DMS79 (cell line): ENCODE measurements at places on chromosomes 13 and 19.

DNA sequence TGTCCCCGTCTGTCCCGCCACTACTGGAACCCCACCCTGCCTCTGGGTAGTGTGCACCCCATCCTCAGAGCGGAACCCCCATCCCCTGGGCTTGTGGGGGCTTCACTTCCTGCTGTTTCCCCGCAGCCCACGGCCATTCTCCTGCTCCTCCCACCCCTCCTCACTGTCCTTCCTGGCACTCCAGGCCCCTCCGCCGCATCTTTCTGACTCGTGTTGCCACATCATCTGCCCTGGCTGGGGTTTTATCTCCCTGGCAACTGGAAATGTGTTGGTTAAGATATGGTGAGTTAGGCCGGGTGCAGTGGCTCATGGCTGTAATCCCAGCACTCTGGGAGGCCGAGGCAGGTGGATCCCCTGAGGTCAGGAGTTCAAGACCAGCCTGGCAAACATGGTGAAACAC, 37.3 kb downstream of the KDM4B start:
- no peak for DNase-seq

DNA sequence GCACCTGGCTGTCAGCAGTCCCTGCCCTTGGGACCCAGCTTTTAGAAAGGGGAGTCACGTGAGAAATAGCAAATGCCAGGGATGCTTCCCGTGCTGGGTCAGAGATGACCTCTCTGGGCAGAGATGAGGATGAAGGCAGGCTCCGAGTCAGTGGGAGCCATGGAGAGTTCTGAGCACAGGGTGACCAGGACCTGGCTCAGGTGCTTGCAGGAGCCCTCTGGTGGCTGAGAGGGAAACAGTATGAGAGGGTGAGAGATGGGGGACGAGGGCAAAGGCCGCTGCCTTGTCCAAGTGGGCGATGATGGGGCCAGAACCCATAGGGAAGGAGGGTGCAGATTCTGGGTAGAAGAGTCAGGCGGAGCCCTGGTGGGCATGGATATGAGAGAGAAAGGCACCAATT, 15.8 kb downstream of the TMED1 start:
- no peak for DNase-seq

DNA sequence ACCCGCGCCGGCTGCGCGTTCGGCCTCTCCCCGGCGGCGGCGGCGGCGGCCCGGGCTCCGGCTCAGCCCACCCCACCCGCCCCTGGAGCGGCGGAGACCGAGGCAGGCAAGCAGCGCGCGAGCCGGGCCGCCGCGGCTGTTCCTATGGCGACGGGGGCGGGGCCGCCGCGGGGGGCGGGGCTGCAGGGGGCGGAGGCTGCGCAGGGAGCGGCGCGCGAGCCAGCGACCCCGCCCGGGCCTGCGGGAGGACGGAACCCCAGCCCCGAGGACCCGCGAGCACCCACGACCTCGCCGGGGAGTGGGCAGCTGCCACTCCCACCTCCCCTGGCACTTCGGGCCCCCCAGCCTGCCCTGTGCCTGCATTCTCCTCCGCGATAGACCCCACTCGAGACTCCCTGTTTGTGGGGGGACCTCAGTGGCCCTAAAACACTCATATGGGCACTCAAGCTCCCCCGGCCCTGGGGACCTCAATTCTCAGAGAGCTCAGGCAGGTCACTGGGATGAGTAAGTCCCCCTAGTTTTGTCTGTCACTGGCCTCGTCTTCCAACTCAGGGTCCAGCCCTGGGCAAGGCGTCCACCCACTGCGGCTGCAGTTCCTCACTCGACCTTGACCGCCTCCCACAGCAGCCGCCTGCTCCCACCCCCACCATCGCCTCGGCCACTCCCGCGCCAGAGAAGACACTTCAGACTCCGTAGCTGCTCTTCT, at the start of gene CTXN1:
Gene CTXN1 (minus strand): TSS at position 115 of the 706 bp plus-strand sequence. CDS start 597 bp downstream, outside the sequence.
- DNase-seq: no peak

DNA sequence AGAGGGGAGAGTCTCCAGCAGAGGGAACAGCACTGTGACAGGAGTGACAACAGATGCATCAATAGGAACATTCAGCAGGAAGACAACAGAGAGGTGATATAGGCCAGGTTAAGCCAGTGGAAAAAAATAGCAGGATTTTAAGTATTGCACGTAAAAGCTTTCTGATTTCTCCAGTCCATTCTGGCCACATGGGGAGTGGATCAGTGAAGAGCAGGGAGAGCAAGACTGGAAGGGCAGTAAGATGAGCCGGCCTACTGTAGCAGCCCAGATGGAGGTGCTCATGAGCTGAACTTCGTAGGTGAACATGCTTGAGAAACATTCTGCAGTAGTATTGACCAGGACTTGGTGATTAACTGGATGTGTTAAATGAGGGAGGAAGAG, 1.7 kb downstream of the UTP14C start:
- no peak for DNase-seq

DNA sequence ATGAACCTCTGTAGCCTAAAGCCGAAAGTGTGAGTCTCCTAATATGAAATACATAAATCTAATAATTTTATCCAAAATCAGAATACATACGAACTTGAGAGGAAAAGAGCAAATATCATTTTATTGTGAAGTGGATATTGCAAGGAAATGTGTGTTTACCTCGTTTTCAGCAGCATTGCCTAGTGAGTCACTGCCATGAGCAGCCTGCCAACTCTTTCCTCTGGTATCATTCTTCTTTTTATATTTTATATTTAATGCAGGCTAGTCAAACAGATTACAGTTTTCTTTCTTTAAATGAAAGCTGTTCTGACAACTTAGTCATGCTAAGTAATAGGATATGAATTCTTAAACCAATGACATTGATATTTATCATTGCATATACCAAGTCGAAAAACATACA, 44.2 kb downstream of the EDNRB start:
- DNase-seq: no peak

GRCh38 chr13:48231933-48232332, 1.1 kb upstream of the ITM2B start:
- DNase-seq: no peak

DNA sequence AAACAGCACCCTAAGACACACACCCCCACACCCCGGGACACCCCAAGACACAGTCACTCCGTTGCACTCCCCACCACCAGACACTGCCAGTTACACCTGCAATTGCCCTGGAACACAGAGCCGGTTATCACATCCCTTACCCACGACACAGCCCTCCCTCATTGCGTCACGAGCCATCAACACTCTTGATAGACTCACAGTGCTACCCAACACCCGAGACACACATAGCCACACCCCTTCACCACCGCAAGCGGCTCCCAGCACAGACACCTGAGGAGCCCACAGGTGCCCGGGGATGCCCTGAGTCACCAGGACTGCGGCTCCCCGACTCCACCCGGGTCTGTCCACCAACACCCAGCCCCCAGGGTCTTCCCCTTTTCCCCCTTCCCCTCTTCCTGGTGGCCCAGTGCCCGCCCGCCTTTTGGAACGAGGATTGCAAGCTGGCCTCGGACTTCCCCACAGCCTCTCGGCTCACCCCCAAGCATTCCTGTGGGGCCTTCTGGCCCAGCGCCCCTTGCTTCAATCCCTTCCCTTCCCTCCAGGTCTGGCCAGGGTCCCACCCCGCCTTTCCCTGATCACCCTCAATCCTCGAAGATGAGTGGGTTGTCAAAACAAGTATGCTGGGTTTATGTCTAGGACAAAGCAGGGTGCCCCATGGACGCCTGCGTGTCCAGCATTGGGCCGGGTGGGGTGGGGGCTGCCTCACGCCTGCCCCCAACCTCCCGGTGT, 1.7 kb upstream of the PTGER1 start:
- no peak for DNase-seq

GRCh38 chr19:33263325-33264023, 37.8 kb upstream of the SLC7A10 start:
- no peak for DNase-seq

GRCh38 chr19:7197119-7197759, 97.0 kb downstream of the INSR start:
- peak; percentile 49 for DNase-seq

DNA sequence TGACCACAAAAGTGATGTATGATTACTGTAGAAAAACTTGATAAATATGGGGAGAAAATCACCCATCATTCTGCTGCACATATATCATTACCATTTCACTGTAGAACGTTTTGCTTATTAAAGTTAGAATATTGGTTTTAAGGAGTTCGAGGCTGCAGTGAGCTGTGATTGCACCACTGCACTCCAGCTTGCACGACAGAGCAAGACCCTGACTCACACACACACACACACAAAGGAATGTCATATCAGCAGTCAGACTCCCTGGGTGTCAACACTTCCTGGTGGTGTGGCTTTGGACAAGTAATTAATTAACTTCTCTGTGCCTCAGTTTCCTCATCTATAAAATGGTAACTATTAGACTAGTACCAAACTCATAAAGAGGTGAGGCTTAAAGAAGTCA, 11.3 kb upstream of the PNMA8A start:
- DNase-seq: no peak

GRCh38 chr13:113938246-113938645, 35.6 kb downstream of the C13orf46 start:
- DNase-seq: peak; percentile 93

GRCh38 chr13:48562296-48563066, 29.6 kb upstream of the RCBTB2 start:
- no peak for DNase-seq

DNA sequence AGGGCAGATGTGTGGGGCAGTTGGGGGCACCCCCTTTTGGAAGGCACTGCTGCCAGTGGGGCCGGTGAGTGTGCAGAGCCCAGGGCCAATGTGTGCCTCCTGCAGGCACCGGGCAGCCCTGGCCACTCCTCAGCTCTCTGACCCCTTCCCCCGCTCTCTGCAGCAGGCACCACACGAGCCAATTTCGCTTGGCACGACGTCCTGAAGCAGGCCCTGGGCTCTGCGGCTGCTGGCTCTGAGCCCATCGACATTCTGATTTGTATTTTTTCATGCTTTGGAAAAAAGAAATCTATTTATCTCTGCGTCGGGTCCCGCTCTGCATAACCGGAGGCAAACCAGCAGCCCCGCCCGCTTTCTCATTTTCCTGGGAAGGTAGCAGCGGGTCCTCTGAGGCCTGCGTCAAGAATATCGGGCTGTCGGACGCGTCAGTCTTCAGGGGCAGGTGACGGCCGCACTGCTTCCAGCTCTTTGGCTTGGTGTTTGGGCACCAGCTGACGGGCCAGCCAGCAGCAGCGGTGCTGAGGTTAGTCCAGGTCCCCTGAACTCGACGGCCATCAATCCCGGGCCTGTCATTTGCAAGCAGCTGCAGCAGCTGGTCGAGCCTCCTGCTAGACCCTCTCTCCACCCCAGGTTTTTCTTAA, 134.3 kb downstream of the KDM4B start:
- DNase-seq: peak; percentile 84

DNA sequence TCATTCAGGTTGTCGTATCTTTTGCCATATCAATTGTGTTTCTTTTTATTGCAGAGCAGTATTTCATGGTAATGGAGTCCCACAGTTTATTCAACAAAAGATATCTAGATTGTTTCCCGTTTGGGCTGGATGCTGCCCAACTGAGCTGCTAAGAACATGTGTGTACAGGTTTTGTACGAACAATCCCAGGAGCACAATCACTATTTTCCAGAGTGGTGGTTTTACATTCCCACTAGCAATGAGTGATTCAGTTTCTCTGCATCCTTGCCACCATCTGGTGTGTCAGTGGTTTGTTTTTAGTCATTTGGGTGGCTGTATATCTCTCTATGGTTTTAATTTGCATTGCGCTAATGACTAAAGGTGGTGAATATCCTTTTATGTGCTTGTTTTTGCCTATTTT, 52.7 kb upstream of the ZDHHC20 start:
- DNase-seq: no peak

GRCh38 chr13:25490236-25490635, 118.5 kb downstream of the ATP8A2 start:
- no peak for DNase-seq

DNA sequence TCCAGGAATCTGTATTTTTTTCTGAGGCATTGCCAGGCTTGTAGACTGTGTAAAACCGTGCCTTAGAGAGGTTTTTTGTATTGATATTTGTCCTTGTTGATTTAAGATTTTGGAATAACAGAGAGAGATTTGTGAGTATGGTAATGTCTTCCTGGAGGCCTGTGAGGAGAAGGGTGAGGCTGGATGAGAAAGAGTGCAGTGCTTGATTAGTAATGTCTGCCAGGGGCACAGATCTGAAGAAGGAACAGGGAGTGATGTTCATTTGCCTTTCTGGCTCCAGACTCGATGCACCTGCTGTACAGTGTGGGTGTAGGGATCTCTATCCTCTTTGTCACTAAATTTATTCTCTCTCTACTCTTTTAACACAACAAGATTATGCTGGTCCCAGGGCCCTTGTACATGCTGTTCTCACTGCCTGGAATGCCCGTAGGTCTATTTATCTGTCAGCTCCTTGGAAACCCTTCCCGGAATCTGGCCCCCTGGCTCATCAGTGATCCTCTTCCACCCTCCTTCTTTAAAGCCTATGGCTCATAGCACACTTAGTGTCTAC, 4.2 kb downstream of the FIZ1 start:
- DNase-seq: no peak

DNA sequence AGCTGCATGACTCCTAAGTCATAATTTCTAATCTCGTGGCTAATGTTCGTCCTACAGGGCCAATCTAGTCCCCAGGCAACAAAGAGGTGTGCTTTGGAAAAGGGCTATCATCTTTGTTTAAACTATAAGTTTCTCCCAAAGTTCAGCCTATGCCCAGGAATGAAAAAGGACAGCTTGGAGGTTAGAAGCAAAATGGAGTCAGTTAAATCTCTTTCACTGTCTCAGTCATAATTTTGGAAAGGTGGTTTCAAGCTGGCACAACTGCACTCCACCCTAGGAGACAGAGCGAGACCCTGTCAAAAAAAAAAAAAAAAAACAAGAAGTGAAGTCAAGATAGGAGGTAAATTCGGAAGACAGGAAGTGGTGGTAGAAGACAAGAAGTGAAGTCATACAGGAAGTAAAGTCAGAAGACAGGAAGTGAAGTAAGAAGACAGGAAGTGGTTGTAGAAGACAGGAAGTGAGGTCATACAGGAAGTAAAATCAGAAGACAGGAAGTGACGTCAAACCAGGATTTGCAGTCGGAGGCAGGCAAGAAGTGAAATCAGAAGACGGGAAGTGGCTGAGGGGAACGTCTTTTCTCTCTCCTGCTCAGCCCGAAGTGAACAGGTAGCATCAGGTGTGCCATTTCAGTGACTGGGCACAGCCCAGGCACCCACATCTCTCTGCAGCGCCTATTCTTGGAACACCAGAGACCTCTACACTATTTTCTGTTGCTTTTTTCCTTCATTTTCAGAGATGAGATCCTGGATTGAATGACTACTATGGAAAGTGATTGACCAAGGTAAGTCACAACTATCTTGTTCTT, 32.2 kb downstream of the GP6 start:
- peak; percentile 50 for DNase-seq
